ENCODE measurements at places on chromosomes 12 and 14.

DNA sequence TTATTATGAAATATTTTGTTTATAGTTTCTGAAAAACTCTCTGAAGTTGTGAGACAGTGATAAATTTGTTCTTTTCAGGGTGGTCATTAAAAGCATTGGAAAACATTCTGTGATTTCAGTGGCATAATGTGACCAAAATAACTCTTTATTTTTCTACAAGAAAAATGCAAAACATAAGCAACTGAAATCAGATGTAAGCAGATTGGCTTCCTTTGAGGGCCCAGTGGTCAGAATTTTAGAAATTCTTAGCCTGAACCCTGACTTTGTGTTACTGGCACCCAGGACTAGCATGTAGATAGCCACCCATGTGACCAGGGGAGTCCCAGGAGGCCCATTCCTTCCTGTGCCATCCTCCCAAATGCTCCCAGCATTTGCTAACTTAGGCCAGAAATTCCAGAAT, 145.6 kb upstream of the SLC38A2 start:
- DNase-seq, result no peak

GRCh38 chr12:102507301-102507700, 26.9 kb upstream of the IGF1 start:
- no peak for DNase-seq

- no peak for DNase-seq
Observed at GRCh38 chr12:57430112-57430930, 522 bp downstream of the R3HDM2 start.

DNA sequence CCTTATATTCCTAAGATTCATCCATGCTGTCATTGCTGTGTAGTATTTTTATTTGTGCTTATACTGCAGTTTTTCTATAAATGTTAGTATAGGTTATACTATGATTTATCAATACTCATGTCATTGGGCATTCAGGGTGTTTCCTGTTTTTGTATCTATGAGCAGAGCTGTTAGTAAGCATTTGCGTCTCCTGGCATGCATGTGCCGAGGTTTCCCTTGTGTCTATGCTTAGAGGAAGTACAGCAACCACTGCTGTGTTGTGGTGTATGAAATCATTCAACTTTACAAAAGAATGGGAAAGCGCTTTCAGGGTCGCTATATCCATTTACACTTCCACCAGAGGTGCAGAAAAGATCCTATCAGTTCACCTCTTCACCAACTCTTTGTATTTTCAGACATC, 122.7 kb downstream of the RGS6 start:
- DNase-seq, result no peak

DNA sequence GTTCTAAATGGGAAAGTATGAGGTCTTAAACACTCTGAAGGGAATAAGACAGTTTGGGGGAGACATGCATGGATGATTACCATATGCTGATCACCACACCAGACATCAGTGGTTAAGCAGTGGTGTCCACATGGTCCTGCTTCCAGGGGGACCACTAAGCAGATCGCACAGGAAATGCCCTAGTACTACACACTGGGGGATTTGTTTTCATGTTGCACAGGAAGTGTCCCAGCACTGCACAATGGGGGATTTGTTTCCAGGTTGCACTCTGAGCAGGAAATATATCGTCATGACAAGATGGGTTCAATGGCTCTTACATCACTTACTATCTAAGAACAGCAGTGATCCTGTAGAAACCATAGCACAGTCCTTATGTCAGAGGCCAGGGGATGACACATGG, 245.5 kb downstream of the BCL11B start:
- no peak for DNase-seq

DNA sequence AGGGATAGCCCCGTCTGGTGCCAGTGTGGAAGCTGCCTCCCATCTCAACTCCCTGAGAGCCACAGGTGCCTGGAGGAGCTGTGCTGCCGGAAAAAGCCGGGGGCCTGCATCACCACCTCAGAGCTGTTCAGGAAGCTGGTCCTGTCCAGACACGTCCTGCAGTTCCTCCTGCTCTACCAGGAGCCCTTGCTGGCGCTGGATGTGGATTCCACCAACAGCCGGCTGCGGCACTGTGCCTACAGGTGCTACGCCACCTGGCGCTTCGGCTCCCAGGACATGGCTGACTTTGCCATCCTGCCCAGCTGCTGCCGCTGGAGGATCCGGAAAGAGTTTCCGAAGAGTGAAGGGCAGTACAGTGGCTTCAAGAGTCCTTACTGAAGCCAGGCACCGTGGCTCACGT, 25.5 kb upstream of the P2RX4 start:
- DNase-seq, result no peak

DNA sequence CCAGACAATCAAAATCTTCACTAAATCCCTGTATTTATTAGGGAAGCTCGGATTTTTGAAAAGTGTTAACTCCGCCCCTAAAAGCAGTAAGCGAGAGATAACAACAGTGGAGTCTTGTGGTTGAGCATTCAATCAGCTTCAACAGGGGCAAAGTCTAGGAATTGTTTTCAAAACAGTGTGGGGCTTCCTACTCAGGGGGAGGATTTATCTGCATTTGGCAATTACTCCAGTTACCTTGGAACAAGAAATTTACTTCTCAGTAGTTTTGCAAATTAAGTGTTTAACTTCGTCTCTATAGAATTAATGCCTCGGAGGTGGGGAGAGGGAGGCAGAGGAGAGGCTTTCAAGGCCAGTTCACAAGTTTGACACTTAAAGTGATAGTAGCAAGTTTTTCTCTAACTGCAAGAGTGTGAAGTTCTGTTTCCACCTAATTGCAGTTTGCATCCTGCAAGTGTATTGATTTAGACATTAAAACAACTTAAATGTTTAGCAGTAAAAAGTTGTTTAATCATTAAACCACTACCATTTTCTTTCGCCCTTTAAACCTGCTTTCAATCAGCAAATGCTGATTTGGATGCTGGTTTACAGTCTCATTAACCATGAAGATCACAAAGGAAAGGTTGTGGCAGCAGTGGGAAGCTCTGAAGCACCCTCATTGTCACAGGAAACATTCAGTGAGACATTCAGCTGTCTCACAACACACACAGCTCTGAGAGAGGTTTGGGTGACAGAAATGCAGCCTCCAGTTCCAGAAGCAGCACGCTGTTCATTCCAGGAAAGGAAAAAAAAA, 102.0 kb downstream of the HMGA2 start:
- no peak for DNase-seq

- DNase-seq, result no peak
Observed at GRCh38 chr14:72864712-72865365, 29.1 kb downstream of the DPF3 start.

GRCh38 chr12:24544368-24544767, 404.5 kb downstream of the BCAT1 start:
- DNase-seq, result no peak

DNA sequence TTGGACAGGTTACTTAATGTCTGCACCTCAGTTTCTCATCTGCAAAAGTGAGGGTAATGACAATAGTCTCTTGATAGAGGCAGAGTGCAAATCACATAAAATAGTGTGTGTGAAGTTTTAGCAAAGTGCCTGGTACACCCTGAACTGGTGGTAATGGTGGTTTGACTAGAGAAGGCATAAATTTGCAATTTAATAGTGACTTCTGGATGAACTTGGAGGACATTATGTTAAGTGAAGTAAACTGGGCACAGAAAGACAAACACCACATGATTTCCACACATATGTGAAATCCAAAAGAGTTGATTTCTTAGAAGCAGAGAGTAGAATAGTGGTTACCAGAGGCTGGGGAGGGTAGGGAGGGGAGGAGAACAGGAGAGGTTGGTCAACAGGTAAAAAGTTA, 54.8 kb upstream of the FUT8 start:
- DNase-seq, result no peak

DNA sequence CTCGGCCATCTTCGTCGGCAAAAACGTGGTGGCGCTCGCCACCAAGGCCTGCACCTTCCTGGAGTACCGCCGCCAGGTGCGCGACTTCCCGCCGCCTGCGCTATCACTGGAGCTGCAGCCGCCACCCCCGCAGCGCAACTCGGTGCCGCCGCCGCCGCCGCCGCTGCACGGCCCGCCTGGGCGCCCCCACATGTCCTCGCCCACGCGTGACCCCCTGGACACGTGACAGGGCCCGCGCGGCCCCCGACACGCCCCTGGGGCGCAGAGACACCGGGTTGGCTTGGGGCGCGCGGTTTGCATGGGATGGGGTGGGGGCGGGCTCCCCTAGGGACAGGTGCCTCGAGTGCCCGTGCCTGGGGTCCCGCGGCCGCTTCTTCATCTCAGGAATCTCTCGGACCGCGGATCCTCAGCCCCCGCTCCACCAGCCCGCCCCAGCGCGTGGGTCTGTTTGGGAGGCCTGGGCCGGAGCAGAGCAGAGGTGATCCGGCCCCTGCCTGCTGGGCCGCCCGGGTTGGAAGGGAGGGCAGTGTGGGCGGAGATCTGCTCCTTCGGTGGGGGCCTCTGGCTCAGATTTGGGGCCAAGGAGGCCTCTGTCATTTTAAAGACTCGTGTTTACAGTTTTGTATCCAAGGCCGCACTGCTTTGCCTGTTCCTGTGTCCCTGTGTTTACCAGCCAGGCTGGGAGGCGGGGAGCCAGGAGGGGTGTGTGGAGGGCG, 3.3 kb downstream of the TMEM121 start:
- DNase-seq, result no peak

DNA sequence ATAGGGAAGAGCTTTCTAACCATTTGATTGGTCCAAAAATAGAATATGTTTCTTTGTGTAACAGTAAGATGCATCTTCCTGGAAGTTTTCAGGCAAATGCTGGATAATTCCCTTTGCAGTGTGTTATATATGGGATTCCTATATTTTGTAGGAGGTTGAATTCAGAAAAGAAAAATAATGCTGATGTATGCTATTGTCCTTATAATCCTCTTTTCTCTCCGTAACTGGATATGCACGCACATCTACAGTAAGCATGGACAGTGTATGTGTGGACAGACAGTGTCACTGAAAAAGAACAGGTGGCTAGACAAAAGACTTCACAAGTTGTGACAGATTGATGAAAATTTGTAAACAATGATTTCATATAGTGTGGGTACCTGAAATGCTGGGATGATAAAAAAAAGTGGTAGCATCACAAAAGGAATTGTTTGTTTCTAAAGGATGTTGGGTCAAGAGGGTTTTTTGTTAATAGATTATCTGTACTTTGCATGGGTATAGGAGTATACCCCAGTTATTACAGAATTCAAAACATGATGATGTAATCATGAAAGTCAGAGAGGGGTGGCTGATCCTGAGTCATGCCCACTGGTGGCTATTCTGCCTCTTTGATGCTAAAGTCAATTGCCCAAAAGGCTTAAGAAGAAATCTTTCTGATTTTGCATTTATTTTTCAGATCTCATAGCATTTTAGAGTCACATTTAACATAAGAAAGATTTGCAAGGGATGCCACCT, 160.7 kb upstream of the TMTC1 start:
- no peak for DNase-seq

DNA sequence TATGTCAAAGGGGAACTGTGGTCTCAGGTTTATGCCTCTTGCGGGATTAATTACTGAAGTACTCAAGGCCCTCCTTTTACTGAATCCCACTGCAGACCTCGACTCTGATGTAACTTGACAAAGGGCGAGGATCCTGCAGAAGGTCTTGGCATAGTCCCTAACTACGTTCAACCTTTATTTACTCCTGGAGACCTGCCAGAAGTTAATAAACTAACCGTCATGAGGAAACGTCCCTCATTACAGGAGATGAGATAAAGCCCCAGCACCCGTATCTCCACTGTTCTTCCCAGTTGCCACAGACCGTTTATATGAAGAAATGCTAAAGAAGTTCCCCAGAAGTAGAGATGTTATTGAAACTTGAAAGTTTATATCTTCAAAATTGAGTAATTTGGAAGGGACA, 190.9 kb downstream of the ETV6 start:
- no peak for DNase-seq
